ENCODE measurements at places on chromosomes 16 and 17.

- DNase-seq, result no peak
Observed at GRCh38 chr17:49229805-49230600, 584 bp downstream of the PHOSPHO1 start.

GRCh38 chr17:48723423-48724250 lies 652 bp downstream of the PRAC2 start:
- DNase-seq, result no peak

DNA sequence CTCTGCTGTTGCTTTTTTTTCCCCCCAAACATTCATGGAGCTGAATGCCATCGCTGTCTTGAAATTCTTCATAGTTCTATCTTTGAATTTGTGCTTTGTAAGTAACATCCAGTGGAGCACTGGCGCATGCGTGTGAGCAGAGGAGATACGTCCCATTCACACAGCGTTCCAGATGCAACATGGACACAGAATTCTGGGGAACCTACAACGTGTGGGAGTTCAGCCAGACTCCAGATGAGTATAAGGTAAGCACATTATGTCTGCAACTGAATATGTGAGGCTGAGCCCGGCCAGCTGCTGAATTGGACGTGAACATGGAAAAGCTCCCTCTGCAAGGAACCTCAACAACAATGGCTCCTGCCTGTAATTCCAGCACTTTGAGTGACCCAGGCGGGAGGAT lies 4.3 kb upstream of the ATP1B2 start:
- no peak for DNase-seq

GRCh38 chr17:18381953-18382245 lies 4.3 kb downstream of the EVPLL start:
- no peak for DNase-seq

DNA sequence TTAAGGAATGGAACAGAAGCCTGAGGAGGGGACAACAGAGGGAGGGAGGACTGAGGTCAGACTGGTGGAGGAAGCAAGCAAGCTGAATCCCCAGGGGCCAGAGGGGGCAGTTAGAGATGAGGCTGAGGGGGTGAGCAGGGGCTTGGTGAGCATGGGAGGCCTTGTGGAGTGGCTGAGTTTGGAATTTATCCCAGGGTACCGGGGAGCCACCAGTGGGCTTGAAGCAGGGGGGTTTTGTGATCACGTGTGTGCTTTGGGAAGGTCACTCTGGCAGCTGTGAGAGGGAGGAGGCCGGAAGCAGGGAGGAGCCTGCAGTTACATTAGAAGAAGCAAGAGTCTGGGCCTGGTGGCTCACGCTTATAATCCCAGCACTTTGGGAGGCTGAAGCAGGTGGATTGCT lies 9.8 kb upstream of the CTCF start:
- DNase-seq, result no peak

GRCh38 chr17:9987779-9988585 lies 82.9 kb upstream of the RCVRN start:
- DNase-seq, result peak; percentile 18

DNA sequence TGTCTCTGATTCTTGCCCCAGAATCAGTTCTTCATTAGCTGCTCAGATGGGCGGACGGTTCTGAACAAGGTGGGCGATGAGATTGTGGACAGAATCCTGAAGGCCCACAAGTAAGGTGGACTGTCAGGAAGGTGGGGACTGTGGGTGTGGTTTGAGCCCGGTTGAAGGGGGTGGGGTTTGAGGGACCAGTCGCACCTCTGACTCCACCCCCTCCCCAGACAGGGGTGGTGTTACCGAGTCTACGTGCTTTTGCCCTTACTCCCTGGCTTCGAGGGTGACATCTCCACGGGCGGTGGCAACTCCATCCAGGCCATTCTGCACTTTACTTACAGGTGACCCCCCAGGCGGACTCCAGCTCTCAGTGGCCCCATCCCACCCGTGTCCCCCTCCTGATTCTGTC lies 11.3 kb downstream of the PLD2 start:
- no peak for DNase-seq

DNA sequence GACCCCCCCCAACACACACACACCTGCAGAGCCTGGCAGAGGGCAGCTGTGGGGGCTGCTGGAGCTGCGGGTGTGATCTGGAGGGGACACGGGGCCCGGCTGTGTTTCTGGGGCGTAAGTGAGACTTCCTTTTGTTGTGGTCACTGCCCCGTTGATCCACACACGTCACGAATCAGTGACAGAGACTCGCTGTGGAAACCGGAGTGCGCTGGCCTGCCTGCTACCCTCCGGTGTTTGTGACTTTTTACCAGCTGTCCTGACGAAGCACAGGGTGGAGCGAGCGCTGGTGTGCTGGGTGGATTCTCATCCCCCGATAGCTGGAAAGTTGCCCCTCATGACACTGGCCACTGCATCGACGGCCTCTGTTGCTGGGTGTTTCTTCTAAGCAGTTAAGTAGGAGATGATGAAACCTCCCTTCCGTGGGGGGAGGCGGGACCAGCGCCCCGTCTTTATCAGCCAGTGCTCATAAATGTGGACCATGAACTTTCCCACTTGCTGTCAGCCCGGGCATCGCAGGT lies 2.3 kb downstream of the METRNL start:
- DNase-seq, result no peak

DNA sequence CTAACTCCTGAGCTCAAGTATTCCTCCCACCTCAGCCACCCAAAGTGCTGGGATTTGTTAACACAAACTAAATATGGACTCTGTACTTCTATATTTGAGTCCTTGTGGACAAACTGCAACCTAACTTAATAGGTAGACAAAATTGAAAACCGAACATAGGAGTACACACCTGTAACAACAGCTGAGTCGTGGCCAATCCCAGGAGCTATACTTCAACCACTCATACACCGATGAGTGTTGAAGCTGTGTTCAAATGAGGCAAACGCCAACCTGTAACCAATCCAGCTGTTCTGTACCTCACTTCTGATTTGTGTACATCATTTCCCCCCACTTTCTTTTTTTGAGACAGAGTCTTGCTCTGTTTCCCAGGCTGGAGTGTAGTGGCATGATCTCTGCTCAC lies 471.5 kb upstream of the C16orf82 start:
- DNase-seq, result no peak

DNA sequence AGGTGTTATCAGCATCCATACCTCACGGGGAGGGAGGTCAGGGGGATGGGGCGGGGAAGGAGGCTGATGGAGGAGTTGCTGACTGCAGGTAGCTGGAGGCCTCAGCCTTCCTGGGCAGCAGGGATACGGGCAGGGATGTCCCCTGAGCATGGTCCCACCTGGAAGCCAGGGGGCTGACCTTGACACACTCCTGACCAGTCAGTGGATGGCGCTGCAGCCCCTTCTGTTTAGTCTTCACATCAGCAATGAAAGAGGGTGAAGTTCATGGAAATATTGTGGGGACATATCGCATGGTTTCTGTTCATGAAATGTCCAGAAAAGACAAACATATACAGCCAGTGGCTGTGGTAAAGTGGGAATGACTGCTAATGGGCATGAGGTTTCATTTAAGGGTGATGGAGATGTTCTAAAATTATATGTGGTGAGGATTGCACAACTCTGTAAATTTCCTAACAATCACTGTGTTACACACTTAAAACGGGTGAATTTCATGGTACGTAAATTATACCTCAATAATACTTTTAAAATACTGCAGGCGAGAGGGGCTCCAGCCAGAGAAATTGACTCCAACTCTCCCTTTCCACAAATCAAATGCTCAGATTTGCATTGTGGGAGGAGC lies 489.6 kb downstream of the CDH13 start:
- DNase-seq, result no peak

GRCh38 chr16:2371421-2371820 lies 30.9 kb upstream of the ABCA3 start:
- no peak for DNase-seq

DNA sequence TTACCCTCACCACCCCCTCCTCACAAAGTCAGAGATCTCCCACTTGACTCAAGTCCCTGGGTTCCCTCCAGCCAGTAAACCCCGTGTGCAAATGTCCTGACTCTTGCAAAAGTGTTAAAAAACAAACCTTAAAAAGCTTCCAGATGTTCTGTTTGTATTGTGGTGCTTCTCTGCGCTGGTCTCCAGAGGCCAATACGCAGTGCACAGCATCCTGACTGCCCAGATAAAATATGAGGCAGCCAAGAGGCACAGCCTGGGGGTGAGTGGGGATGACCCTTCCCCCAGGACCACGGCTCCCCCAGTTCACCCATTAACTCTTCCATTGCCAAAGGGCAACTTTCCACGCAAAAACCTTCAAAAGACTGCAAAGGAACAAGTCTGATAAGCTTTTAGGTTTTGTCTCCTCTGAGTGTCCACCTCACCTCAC lies 291.8 kb downstream of the SOX9 start:
- DNase-seq, result no peak

GRCh38 chr16:89502081-89502843 lies 5.9 kb upstream of the SPG7 start:
- DNase-seq, result no peak

DNA sequence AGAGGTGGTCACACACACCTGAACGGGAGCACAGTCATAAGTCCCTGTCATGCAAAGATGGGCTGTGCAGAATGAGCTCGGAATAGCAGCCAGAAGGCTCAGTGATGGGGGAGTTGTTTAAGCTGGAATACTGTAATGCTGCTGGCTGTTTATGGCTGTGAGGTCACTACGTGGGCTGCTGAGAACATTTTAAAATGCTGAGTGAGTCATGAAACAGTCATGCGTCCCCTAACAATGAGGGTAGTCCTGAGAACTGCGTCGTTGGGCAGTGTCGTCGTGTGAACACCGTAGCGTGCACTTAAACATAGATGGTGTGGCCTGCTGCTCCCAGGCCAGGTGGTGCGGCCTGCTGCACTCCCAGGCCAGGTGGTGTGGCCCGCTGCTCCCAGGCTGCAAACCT lies 39.7 kb downstream of the TBCD start:
- DNase-seq, result no peak

- no peak for DNase-seq
Observed at GRCh38 chr16:57239107-57239506, 6.0 kb upstream of the ARL2BP start.

GRCh38 chr17:80430446-80431245 lies 15.7 kb downstream of the ENDOV start:
- DNase-seq, result no peak

- DNase-seq, result no peak
Observed at GRCh38 chr17:58318065-58318481, 10.5 kb downstream of the TSPOAP1 start.
